MCF 10A (cell line): ENCODE measurements at places on chromosomes 7 and 10.
A peak's percentile ranks its signal among the peaks of the same experiment; 100 is the strongest.

GRCh38 chr10:58796242-58796641, 283.6 kb downstream of the BICC1 start:
- H3K27ac ChIP-seq = no peak overlapping the region
- no peak overlapping the region for H3K4me3 ChIP-seq
- peaks cover 30% of the 10 kb centered on the region for H3K36me3 ChIP-seq
- peaks cover 6% of the 10 kb centered on the region for H3K4me1 ChIP-seq
- H3K27me3 ChIP-seq = no peaks in the 10 kb centered on the region

- no peaks in the 10 kb centered on the region for H3K4me1 ChIP-seq
- no peaks in the 10 kb centered on the region for H3K27me3 ChIP-seq
- H3K27ac ChIP-seq = no peak overlapping the region
- no peak for DNase-seq
- H3K4me3 ChIP-seq = no peak overlapping the region
These were observed 268.7 kb downstream of the ZEB1 start for GRCh38 chr10:31587691-31588090.

DNA sequence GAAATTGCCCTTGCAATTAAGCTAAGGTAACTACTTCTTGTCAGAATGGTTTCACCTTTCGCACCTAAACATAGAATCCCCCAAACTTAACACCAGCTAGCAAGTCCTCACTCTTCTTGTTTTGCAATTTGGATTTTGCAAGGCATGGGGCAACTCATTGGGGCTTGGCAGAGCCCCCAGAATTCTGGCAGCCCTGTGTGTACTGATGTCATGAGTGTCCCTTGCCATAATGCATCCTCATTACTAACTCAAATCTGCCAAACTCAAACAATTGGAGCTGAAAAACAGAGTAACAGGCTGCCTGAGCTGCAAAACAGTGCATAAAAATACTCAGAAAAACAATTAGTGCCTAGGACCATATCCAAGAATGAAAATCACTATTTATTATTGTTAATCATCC, 7.9 kb upstream of the XPNPEP1 start:
- H3K36me3 ChIP-seq = no peaks in the 10 kb centered on the region
- H3K4me3 ChIP-seq = no peak overlapping the region
- H3K27ac ChIP-seq = peak overlapping the region; percentile 33
- H3K4me1 ChIP-seq = peaks cover 49% of the 10 kb centered on the region
- DNase-seq = peak; percentile 89

- no peak overlapping the region for H3K27ac ChIP-seq
- no peak overlapping the region for H3K4me3 ChIP-seq
- no peaks in the 10 kb centered on the region for H3K36me3 ChIP-seq
- no peak for DNase-seq
- no peaks in the 10 kb centered on the region for H3K4me1 ChIP-seq
- no peaks in the 10 kb centered on the region for H3K27me3 ChIP-seq
These were observed 31.3 kb downstream of the MKX start for GRCh38 chr10:27714349-27714748.
